ENCODE measurements at places on chromosomes 2 and 18.

DNA sequence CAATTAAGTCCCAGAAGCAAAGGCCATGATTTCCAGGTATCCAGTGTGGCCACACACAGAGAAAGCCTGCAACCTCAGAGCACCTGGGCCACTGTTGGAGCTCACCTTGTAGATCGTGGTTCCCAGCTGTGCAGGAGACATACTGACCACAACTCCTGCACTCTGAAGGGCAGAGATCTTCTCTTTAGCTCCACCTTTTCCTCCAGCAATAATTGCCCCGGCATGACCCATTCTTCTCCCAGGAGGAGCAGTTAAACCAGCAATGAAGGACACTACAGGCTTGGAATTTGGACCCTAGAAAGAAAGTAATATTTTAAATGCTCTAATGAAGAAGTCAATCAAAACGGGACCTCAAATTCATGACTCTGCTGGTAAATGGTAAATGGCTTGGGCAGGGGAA, 33.8 kb downstream of the SUCLG1 start:
- no peaks in the 10 kb centered on the region for H3K4me1 ChIP-seq
- no peak overlapping the region for H3K27ac ChIP-seq
- peaks cover 17% of the 10 kb centered on the region for H3K36me3 ChIP-seq
- DNase-seq = no peak

- no peaks in the 10 kb centered on the region for H3K36me3 ChIP-seq
- H3K4me3 ChIP-seq = no peak overlapping the region
- no peaks in the 10 kb centered on the region for H3K4me1 ChIP-seq
Measured at GRCh38 chr2:240947176-240947575, 41.0 kb downstream of the CROCC2 start.

DNA sequence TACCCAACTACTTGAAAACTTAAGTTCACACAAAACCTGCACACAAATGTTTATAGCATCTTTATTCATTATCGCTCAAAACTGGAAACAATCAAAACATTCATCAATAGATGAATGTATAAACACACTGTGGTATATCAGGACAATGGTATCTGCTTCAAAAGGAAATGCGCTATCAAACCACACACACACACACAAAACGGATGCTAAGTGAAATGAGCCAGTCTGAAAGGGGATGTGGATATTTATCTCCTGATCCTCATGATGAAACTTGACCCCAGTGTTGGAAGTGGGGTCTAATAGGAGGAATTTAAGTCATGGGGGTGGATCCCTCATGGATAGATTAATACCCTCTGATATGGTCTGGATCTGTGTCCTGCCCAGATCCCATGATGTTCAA, 22.0 kb downstream of the PDCL3 start:
- no peaks in the 10 kb centered on the region for H3K4me1 ChIP-seq
- DNase-seq = no peak
- no peak overlapping the region for H3K4me3 ChIP-seq
- H3K27ac ChIP-seq = no peak overlapping the region
- no peaks in the 10 kb centered on the region for H3K36me3 ChIP-seq

GRCh38 chr2:98280376-98281102, 65.7 kb upstream of the CNGA3 start:
- H3K4me3 ChIP-seq = no peak overlapping the region
- no peak overlapping the region for H3K27ac ChIP-seq
- no peaks in the 10 kb centered on the region for H3K27me3 ChIP-seq
- no peak for DNase-seq
